NCI-H2227 treated with DMSO at 0.1 percent for 48 hours (cell line): ENCODE measurements at places on chromosomes 4 and X.
A peak's percentile ranks its signal among the peaks of the same experiment; 100 is the strongest.

DNA sequence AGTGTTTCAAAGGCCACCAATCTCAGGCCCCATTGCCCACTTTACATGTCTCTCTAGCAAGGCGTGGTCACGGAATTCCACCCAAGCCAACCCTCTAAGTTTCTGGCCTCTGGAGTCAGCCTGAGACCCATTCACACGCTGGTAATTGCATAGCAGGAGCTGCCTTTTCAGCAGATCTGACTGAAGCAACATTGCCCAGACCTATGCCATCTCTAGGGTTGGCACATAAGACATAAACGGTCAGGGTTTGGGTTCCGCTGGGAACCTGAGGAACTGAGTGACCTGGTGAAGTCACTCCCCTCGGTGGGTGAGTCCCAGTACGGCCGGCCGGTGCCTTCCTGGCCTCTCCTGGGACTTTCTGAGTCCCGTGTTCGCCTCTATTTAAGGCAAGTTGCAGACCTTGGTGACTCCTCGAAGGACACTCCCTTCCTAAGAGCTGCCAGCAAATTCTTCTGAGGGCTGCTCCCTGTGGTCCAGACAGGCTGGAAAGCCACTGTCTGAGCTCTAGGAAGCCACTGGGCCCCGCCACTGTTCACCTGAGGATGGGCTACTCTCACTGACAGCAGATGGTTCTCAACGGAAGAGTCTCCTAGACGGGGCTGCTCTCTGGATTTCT, 15.9 kb downstream of the CTAG1A start:
- no peak for DNase-seq

GRCh38 chrX:29461039-29461438, 754.3 kb upstream of the MAGEB2 start:
- no peak for DNase-seq

DNA sequence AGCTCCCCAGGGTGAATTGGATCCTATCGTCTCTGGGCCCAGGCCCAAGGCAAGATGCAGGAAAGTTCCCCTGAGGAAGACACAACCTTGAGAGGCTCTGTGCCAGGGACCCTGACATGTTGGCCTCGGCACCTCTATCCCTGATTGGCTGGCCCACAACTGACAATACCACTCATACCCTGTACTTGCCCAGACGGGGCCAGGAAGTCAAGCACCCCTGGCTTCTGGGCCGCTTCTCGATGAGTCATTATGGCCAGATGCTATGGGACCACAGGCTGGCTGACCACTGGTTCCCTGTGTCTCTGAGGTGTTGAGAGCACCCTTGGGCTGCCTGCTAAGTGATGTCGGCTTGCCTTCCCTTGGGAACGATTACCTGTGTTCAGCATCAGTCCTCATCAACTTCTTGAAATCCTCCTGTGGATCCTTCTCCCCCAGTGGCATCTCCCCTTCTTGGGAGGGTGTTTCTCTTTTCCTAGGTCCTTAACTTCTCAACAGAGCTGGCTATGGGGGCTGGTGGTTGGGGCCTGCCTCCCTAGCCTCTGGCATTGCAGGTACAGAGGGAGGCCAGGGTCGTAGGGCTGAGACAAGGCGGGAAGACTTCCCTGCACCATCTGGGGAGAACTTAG, 54.5 kb upstream of the MAMLD1 start:
- no peak for DNase-seq

DNA sequence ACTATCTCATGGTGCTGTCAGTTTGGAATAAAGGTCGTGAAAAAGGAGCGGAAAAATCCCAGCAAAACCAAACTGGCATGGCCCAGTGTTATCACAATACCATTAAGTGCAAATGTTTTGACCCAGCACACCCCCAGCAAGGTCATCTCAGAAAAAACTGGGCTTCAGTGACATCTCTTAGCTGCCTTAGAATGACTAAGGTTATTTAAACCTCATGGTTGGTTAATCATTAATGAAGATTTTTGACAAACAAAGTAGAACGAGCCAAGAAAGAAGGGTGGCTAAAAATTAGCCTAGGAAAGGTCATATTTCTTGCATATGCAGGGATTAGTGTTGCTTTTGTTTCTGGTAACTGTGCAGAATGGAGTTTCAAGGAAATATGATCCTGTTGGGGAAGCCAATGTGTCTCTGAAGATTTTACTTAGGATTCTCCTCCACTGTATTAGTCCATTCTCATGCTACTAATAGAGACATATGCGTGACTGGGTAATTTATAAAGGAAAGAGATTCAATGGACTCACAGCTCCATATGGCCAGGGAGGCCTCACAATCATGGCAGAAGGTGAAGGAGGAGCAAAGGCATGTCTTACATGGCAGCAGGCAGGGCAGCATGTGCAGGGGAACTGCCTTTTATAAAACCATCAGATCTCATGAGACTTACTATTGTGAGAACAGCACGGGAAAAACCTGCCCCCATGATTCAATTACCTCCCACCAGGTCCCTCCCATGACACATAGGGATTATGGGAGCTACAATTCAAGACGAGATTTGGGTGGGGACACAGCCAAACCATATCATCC, 83.5 kb downstream of the CHRNA9 start:
- DNase-seq = no peak

DNA sequence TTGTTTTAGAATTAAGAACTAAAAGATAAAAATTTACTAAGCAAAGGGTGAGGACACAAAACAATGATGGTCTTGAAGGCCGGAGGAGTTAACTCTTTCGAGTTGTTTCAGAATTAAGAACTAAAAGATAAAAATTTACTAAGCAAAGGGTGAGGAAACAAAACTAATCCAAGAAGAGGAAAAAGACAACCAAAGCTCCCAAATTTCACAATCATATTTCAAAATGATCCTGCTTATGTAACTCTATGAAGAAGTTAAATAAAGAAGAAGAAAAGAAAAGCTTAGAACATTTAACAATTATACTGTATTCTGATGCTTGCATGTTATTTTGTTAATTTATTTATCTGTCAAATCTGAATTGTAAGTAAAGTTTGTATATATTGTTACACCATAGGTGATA, 154.8 kb upstream of the SLIT2 start:
- no peak for DNase-seq

DNA sequence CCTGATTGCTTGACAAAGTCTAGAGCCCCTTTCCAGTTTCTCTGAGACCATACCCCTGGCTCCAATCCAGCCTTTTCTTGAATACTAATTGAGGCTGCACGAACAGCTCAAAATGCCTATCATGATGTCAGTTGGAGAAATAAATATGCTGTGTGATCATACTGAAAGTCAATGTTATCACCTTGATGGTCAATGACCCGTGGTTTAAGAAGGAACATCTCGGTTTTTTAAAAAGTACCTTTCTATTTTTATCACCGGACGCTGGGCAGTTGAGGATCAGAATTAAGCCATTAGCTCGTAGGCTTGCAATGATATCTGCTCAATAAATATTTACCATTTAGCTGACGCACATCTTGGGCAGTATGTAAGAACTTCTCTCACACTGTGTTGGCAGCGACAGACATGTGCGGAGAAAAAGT, 852 bp upstream of the WDR44 start:
- DNase-seq = no peak

DNA sequence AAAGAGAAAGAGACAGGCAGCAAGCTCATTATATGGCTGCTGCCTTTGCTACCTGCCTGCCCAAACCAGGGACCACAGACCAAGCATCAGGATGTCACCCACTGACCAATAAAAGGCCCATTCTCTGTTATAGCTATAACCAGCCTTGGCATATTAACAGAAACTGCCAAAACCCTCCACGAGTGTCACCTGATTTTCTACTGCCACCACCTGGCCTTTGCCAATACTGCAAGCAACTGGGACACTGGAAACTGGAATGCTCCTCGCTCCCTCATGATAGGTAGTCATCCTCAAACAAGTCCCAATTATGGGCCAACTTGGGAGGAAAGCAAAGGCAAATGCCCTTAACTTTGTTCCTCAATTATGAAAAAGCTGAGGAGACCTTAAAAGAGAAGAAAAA, 76.0 kb downstream of the SPIN4 start:
- no peak for DNase-seq

- no peak for DNase-seq
These were observed 121.6 kb upstream of the EPHA5 start for GRCh38 chr4:65791812-65792308.

- no peak for DNase-seq
These were observed 58.6 kb upstream of the CXCL8 start for GRCh38 chr4:73681776-73682175.

DNA sequence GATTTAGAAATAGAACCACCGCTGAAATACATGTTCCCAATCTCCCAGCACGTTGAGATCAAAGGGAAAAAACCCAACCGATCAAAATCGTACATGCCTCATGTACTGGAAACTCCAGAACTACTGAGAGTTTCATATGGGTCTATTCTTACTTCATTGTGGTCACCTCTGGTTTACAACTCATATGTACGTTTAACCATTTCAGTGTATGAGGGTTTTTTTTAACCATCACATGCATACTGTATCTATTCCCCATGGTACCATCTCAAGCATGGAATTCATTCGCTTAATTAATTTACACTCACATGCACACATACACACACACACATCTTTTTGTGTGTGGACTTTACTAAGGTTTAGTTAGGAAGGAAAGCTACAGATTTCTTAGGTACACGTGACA, 46.0 kb upstream of the CLNK start:
- no peak for DNase-seq

GRCh38 chrX:39176105-39176504, 374.8 kb downstream of the MID1IP1 start:
- peak; percentile 16 for DNase-seq

DNA sequence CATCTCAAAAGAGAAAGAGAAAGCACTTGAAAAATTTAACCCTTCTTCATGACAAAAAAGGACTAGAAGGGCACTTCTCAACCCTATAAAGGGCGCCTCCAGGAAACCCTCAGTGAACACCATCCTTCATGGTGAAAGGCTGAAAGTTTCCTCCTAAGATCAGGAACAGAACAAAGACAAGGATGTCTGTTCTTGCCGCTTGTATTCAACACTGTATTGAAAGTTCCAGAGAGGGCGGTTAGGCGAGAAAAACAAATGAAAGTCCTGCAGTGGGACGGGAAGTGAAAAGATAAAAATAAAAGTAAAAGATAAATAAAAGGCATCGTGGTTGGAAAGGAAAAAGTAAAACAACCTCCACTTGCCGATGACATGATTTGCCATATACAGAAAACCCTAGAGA, 50.9 kb downstream of the RNF212 start:
- no peak for DNase-seq

DNA sequence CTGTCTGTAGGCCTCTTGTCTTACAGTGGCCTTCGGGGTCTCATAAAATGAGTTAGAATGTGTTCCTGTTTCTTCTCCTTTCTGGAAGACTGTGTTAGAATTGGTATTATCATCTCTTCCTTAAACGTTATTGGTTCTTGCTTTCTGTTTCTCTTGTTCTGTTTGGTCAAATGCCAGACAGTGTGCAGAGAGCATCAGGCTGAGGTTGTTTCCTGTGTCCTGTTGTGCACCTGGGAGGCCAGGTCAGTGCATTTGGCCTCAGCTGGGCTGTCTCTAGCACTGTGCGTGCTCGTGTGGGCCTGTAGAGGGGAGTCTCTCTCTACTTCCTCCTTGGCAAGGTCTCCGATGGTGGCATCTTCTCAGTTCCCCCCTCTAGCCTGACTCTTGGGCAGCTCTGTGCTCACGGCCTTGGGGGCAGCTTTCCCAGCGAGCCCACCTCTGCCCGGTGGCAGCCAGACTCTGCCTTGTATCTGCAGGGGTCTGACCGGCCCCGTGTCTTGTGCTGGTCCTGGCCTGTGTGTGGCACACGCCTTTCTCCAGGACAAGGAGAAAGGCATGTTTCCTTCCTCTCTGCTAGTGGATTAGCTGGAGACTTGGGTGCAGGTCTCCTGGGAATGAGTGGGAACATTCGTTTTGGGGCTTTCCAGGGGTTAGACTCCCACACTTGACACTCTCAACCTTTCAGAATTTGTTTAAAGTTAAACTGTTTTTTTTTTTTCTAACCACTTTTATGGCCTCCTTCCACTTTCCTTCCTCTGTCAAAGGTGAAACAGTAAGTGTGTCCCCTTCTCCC, 62.3 kb downstream of the FAM193A start:
- DNase-seq = no peak

GRCh38 chr4:17241835-17242234, 270.1 kb downstream of the QDPR start:
- no peak for DNase-seq

GRCh38 chrX:132216806-132217202, 2.4 kb downstream of the RAP2C start:
- DNase-seq = no peak

GRCh38 chr4:1594871-1595788, 89.0 kb downstream of the FAM53A start:
- DNase-seq = no peak

- DNase-seq = no peak
These were observed 2104.2 kb downstream of the PCDH7 start for GRCh38 chr4:32824336-32824735.

GRCh38 chrX:153357877-153358276, 23.9 kb downstream of the ZNF275 start:
- DNase-seq = no peak

- DNase-seq = no peak
These were observed 112.9 kb upstream of the IQCM start for GRCh38 chr4:149928507-149928906.

GRCh38 chr4:153362184-153362583, 17.7 kb downstream of the MND1 start:
- no peak for DNase-seq
